ENCODE measurements at places on chromosomes 6 and 20.
A peak's percentile ranks its signal among the peaks of the same experiment; 100 is the strongest.

DNA sequence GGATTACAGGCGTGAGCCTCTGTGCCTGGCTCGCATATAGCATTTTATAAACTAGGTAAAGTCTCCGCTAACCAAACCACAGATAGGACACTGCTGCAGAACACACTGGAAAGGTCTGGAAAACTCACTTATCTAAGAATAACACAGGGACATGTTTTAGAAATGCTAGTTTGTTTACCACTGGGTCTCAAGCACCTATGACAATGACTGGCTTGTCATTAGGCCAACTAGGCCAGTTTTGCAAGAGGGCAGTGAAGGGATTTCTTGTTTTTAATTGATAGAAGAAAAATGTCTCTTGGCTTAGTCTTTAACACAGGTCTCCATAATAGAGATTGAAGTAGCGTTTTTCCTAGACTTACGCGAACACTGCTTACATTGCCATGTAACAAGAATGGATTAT, 201.4 kb downstream of the TMEM242 start:
- peak; percentile 47 for DNase-seq

DNA sequence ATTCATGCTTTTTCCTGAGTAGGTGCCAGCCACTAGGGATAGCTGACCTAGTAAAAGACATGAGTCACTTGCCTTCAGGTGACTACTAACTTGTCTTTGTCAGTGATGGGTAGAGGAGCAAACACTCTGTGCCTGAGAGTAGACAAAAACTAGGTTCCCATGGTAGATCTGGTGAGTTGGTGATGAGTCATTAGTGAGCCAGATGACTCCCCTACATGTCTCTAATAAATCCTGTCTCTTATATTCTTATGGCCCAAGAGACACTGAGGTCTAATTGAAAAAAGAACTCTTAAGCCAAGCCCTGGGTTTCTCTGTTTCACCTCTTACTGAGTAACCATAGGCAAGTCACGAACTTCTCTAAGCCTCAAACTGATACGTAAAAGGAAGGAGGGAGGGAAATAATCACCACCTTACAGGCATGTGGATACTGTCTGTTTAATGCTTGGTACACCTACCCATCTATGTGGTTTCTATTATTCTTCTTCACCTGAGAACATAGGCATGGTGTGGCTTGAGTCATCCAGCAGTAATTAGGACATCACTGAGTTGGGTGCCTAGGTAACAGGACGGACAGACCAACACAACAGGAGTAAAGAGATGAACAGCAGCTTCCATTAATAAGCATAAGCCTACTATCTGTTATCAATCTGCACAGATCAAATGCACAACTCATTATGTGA, 20.3 kb downstream of the TTPAL start:
- no peak for DNase-seq

- DNase-seq, result peak; percentile 48
Measured at GRCh38 chr6:19864285-19864684, 27.1 kb downstream of the ID4 start.

DNA sequence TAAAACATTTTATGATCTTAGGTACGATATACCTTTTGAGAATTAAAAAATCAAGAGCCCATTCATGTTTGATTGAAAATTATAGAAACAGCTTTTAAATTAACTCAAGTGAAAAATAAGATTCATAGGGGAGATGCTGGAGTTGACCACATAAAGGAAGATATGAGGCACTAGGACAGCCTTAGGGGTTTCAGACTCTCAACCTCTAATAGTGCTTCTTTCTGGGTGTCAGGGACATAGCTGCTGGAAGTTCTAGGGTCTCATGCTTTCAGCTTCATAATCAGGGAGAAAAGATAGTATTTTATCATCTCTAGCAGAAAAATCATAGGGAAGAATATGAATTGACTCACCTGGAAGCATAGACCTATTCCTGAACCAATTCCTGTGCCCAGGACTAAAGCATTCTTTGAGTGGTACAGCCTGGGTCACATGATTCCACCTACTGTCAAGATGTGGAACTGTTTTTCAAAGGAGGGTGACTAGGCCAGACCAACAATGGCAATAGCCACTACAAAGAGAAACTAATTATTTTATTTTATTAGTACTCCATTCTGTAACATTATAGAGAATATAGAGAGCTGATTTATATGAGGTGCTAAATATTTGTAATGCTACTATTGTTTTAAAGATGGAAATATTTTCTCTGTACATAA, 27.8 kb upstream of the CENPW start:
- no peak for DNase-seq

- no peak for DNase-seq
Measured at GRCh38 chr6:40897390-40898003, 141.5 kb downstream of the UNC5CL start.

DNA sequence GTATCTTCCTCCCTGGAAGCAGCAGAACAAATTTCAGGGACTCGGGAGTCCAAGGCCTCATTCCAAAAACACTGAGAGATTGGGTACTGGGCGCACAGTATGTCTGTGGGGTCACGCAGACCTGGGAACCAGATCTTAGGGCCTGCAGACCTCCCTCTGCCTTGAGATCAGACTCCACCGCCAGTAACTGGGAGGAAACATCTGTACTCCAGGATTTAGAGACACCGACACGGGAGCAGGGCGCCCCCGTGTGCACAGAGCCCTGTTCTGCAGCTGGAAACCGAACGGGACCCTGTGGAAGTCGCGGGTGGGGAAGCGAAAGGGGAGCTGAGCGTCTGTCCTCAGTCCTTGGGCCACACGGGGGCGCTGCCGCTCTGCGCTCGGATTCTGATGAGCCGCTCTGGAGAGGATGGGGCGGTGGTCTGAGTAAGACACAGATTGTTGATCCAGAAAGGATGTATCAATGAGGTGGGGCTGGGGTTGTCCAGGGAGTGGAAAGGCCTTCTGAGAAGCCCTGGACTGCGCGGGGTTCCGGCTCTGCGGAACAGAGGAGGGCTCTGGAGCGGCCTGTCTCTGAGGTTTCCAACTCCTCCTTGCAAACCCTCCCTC, 35.7 kb upstream of the HLA-E start:
- peak; percentile 69 for DNase-seq

GRCh38 chr6:39049575-39050283, 1.1 kb downstream of the GLP1R start:
- DNase-seq, result no peak

DNA sequence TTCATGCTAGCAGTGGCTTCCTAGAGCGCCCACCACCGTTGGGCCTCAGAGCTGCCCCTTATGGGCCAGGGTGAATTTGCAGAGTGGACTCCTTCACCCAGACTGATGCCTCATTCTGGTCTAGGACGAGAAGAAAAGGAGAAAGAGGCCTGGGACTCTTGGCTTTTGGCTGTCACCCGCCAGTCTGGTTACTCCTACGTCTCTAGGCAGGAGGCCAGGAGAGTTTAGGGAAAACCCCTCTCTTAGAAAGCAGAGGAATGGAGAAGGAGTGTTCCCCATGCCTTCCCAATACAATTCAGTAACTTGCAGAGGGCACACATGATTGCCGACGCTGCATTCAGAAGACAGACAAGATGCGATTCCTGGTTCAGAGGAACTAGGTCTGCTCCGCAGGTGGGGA, 70.1 kb downstream of the CDC5L start:
- DNase-seq, result no peak

DNA sequence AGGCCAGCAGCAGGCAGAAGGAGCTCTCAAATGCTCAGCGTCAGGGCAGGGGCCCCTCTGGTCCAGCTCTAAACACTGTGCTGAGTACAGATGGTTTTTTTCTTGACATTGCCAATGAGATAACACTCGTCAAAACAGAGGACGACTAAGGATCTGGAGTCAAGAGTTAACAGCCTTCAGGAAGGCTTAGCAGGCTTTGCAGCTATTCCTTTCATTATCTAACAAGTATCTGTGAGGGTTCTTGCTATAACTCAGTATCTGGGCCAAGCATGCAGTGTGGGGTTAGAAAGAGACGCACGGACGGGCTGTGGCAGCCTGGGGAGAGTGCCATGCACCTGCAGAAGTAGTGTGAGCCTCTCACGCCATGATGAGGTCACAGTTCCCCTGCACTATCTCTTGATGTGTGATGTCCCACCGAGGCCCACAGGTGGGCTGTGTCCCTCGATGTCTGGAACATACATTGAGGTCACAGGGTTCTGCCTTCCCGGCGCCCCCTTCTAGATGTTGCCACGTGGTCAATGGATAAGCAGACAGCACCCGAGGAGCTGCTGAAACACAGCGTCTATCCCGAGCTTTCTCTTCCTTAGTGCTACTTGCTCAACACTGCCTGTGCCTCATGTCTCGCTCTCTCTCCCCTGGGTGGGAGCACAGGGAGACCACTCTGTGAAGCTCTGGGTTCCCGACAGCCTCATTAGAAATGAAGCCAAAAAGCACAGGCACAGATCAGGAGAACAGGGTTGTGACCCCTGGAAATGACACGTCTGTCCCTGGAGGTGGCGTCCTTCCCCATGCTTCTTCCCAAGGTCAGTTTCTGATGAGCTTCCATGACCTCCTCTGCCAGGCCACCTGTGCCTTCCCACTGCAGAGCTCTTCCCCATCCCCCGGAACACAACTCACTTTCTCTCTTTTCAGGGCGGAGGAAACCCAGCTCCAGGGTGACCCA, 85.5 kb upstream of the RPS6KA2 start:
- DNase-seq, result no peak

All from NCI-H2029 (cell line).